ENCODE measurements at places on chromosomes 2 and 18. TPM values are rescaled to one million over a fixed set of nuclear protein-coding genes. Genes with fewer than 3 reads are reported as not detected.
A peak's percentile ranks its signal among the peaks of the same experiment; 100 is the strongest.

DNA sequence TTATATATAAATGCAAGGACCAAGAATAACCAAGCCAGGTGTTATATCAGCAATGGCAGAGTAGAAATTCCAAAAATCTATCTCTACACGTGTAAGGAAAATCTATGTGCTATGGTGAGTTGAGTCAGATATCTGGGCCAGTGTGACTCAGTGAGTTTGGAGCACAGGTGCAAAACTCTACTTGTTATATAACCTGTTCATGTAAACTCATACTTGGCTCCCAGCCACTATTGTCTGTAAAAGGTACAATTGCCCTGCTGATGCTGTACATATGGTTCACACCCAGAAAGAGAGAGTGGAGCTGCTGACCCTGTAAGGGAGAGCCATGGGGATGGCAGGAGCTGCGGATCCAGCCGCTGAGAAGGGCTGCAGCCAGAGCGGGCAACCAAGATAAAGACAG lies 112.0 kb downstream of the TRABD2A start:
- DNase-seq, result no peak

- DNase-seq, result no peak
Observed at GRCh38 chr2:176284461-176285049, 15.3 kb downstream of the MTX2 start.

DNA sequence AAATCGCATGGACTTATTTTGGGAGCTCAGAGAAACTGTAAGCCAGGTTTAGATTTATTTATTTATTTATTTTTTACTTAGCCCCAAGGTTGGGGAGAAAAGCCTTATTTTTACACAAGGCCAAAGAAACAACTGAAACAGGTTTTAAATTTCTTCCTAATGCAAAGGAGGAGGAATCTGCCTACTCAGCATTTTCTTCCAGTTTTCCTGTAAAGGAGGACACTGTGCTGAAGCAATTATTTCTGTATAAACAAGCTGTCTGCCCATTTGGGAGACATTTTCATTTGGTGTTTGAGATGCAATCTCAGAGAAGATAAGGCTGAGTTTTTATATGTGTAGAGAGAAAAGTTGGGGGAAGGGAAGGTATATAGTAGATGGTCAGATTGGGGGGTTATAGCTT lies 125.0 kb downstream of the ETAA1 start:
- no peak for DNase-seq

- DNase-seq, result peak; percentile 63
Observed at GRCh38 chr2:176001281-176001915, 669 bp downstream of the LNPK start.

GRCh38 chr18:3867236-3867635 lies 417.3 kb downstream of the TGIF1 start:
- DNase-seq, result no peak

DNA sequence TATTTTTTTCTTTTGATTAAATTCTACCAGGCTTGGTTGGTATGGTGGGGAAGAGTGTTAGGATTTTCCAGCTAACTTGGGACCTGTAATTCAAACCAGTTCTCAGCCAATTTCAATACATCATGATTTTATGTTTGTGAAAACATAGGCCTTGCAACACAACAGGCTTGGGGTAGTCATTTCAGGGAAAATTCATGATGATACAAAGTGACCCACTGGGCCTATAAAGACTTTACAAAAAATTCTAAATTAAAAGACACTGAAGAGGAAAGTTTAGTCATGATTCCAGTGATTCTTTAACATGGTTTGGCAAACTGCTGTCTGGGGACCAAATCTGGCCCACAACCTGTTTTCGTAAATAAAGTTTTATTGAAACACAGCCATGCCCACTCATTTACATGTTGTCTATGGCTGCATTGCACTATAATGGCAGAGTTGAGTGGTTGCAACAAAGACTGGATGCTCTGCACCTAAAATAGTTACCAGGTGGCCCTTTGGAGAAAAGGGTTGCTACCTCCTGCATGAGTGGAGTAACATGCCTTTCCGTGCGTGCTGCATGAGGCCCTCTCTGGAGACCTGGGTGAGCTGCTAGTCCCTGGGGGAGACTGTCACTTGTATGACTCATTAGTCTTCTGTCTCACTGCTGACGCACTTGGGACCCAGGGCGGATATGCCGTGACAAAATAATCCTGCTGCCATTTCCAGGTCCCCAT lies 73.6 kb downstream of the NPAS2 start:
- DNase-seq, result no peak

DNA sequence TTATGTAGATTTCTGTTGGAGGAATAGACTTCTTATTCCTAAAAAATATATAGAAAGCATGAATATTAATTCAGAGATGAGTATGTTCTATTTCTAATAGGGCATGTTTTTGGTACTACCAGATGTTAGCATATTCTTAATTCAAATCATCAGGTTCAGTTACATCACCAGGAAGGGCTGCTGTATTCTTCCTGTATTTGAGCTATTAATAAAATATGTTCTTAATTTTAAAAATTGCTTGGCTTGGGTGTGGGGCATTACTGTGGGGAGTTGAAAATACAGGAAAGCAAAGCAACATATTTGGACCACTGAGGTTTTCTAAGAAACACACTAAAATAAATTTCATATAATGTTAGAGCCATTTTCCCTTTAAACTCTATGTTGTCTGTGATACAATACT lies 343.0 kb downstream of the EPHA4 start:
- no peak for DNase-seq

HS6ST1 gene
- 31.9 TPM for total RNA-seq

C2orf80 gene
- not detected for total RNA-seq

MATN3 gene
- total RNA-seq, result 0.08 TPM

Measured in liver (tissue), 10 donors.